Jurkat, Clone E6-1 (cell line): ENCODE measurements at places on chromosomes 11 and 22.
A peak's percentile ranks its signal among the peaks of the same experiment; 100 is the strongest.

- no peak for DNase-seq
These were observed 12.7 kb downstream of the MAP6 start for GRCh38 chr11:75656044-75656727.

- DNase-seq, result no peak
These were observed 941.6 kb upstream of the CHORDC1 start for GRCh38 chr11:91164452-91164822.

DNA sequence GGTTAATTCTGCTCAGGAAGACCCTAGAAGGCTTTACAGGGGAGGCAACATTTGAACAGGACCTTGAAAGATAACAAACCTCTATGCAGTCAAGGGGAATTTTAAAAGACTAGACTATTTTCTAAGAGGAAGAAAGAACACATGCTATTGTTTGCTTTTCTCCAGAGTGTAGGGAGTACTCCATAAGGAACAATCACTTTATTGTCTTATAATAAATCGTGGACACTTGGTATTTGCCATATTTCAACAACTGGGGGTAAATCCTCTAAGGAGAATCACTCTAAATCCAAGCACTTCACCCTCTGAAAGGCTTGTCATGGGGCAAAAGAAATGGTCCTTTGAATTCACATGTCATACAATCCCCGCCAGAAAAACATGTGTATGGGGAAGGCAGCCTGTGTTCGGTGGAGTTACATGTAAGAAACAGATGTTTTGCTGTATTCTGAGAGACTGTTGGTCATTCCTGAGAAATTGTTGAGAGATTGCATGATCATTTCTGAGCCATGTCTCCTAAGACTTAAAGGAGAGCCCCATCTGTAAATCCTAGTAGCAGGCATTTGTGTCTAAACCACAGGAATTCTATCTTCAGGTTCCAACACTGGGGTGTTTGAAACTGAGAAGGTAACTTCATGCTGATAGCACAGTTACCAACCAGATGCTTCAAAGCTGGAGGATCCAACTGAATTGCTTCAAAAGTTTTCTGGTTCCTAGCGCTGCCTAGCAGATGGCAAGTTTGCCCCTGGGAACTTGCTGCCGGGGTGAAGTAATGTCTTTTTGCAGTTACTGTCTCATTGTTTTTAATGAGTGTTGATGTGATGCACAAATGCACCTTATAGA lies 66.8 kb downstream of the FZD4 start:
- DNase-seq, result no peak

- no peak for DNase-seq
These were observed 6.0 kb downstream of the APOL1 start for GRCh38 chr22:36258701-36259614.

- no peak for DNase-seq
These were observed 298.4 kb upstream of the CADM1 start for GRCh38 chr11:115802641-115803040.

DNA sequence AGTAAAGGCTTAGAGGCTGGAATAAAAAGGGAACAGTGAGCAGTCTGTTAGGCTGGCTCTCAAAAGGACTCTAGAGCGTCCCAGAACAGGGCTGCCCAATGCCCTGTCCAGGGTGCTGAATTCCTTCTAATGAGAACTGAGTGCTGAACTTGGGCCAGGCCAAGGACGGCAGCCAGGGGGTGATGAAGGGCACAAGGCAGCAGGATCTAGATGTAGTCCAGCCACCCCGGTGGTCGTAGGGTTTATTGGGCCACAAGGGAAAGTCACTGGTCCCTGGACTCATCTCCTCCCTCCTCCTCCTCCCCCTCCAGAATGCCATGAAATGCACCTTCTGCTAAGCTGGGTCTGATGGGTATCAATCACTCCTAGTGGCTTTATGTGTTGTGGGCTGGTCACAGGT lies 19.2 kb downstream of the NPTXR start:
- peak; percentile 61 for DNase-seq

DNA sequence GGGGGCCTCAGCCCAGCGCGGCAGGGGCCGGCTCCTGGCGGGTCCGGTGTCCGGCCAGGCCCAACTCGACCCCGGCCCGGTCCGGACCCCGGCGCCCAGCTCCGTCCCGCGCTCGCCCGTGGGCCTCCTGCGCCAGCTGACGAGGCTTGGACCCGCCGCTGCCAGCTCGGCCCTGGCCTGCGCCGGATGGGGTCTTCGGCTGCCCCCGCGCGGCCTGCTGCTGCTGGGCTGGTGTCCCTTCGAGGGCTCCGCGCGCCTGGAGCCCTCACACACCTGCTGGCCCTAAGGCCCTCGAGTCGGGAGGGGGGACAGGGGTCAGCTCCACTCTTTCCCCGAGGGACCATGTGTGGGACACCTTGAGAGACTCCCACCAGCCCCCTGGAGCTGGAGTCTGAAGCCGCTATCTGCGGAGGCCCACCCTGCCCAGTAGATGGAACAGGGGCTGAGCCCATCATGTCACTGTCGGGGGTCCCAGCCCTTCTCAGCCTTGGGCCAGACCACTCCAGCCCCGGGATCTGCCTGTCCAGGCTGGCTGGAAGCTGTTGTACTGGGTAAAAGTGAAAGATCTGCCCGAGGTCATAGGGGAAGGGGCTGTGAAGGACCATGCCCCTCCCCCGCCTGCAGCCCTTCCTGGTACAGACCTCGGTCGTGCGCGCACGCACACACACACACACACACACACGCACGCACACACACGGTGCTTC lies 768 bp upstream of the CDKN1C start:
- DNase-seq, result no peak

DNA sequence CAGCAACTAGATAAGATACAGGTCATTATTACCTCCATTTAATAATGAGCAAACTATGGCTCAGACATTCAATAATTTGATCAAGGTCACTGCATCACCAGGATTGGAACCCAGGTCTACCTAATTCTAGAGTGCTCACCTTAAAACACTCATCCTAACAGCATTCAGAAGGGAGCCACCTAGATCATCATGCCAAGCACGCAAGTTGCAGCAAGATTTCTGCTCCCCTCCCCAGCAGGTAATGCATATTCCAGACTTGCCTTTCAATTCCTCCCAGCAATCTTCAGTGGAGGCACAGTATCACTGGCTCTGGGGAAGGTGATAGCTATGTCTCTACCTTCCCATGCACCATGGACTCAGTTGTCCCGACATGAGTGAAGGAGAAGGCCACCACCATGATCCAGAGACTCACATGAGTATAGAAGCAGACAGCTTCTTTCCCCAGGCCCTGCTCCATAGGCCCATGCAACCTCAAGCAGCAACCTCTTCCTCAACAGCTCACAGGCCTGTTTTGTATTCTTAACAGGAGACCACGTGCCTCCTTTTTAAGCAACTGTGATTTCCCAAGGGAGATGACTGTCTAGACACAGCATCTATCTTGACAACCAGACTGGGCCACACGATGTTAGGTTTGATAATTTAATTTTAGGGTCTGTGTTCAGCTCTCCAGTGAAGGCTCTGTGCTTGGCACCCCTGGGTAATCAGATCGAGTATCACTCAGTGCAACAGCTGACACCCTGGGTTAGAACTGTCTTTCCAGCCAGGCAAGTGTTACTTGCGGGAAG lies 36.4 kb downstream of the RAB30 start:
- DNase-seq, result no peak

GRCh38 chr11:94151903-94152677 lies 23.4 kb downstream of the PANX1 start:
- no peak for DNase-seq

DNA sequence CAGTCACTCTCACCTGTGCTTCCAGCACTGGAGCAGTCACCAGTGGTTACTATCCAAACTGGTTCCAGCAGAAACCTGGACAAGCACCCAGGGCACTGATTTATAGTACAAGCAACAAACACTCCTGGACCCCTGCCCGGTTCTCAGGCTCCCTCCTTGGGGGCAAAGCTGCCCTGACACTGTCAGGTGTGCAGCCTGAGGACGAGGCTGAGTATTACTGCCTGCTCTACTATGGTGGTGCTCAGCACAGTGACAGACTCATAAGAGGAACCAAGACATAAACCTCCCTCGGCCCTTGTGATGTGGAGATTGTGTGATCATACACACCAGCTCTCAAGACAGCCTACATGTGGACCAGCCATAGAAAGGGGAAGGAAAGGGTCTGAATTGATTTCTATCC lies 113.3 kb downstream of the ZNF280B start:
- DNase-seq, result no peak

GRCh38 chr22:44012162-44012561 lies 11.9 kb upstream of the PARVB start:
- no peak for DNase-seq

DNA sequence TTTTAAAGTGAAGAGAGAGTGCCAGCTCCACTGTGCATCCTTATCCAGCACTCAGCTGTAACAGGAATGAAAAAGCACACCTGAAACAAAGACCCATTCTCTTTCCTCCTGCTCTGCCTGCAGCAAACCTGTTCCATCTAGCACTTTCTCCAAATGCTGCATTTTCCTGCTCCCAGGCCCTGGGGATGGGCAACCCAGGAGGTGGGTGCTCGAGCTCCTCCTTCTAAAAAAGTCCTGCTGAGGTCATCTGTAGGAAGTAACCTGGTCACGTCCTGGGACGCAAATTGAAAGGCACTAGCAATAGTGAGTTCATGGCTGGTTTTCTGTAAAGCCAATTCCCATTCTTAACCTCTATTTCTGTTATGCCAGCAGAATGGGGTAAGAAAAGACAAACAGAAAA lies 173.7 kb downstream of the MAML2 start:
- DNase-seq, result no peak

DNA sequence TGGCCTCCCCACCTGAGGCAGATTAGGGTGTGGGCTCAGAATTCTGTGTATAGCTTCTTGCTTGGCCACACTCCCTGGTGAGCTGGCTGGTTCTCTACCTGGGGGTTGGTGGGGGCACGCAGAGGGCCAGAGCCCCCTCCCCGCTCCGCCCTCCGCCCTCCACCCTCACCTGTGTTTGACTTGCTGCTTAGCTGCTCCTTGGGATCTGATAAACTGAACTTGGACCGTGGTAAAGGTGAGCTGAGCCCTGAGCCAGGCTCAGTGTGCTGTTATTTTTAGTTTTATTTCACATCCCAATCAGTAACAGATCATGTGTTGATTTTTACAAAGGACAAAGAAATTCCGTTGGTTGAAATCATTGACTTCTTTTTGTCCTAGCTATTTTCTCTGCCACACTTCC lies 2.0 kb downstream of the OVOL1 start:
- no peak for DNase-seq

DNA sequence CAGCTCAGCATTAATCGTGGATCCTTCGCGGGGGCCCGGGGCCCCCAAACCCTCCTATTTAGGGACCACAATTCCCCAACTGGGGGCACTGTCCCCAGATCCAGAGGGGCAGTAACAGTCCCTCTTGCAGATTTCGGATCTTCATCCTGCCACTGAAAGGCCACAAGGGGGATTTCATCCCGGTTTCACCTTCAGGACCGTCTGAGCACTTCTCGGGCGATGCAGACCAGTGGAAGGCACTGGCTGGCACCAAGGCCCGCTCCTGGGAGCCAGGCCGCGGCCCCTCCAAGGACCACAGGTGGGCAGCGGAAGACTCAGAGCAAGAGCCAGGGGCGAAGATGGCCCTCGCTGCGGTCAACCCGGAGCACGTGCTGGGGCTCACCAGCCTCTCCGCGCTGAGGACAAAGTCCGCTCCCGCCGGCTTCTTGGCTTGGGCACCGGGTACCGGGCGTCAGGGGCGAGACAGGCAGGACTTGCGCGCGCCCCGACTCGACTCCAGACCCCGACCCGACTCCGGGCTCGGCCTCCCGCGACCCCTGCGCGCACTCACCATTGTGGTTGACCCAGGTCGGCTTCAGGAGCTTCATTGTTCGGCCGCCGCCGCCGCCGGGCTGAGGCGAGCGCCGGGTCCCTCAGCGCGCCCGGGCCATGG lies 517 bp downstream of the HIRA start:
- DNase-seq, result no peak

GRCh38 chr11:11989774-11990744 lies 18.4 kb downstream of the DKK3 start:
- no peak for DNase-seq

- DNase-seq, result no peak
These were observed 31.4 kb upstream of the BRSK2 start for GRCh38 chr11:1358286-1358685.

GRCh38 chr11:79413268-79413667 lies 27.6 kb downstream of the TENM4 start:
- DNase-seq, result no peak

GRCh38 chr22:38733329-38733723 lies 22.5 kb downstream of the SUN2 start:
- DNase-seq, result no peak

DNA sequence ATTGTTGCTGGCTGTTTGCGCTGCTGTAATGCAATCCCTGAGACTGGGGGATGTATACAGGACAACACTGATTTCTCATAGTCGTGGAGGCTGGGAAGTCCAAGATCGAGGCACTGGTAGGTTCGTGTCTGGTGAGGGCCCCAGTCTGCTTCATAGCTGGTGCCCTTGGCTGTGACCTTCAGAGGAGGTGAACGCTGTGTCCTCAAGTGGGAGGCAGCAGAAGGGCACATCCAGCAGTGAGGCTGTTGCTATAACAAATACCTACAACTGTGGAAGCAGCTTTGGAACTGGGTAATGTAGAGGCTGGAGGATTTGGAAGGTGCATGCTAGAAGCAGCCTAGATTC lies 21.3 kb downstream of the KRTAP5-5 start:
- no peak for DNase-seq

- no peak for DNase-seq
These were observed 8.4 kb downstream of the DAGLA start for GRCh38 chr11:61688365-61689163.

- no peak for DNase-seq
These were observed 59.5 kb upstream of the PHF21A start for GRCh38 chr11:46180736-46181135.

- no peak for DNase-seq
These were observed 230.1 kb upstream of the TENM4 start for GRCh38 chr11:79670882-79671281.

DNA sequence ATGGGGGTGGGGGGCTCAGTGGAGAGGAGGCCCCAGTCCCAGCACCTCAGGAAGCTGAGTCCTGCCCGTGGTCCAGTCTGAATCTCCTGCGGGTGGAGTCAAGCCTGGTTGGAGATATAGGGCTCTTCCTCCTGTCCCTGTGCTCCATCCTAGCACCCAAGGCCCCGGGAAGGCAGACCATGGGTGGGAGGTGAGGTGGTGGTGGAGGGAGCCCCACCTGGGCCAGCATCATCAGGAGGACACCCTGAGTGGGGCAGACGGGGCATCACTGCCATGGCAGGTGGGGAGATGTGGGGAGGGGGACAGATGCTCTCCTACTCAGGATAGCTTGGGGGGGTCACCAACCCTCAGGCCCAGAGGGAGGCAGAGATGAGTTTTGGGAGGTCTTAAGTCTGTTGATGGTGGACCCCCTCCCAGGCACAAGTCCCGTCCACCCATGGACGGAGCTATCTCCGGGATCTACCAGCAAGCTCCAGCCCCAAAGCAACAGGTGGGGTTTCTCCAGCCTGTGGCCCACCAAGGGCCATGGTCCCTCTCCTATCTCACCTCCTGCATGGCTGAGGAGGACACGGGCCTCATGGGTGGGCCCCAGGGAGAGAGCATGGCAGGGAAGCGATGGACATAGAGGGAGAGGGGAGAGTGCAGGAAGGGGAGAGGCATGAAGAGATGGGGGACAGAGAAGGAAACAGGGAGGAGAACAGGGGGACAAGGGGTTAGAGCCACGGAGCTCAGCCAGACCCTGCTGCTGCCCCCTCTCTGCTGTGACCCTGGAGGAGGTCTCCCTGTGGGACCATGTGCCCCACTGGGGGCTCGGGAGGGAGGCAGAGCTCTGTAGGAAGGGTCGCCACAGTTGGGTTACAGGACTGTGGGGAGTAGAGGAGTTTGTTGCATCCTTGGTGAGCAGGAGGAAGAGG lies 1.3 kb downstream of the MRGPRE start:
- no peak for DNase-seq
